ENCODE measurements at places on chromosomes 7 and 10. TPM values are rescaled to one million over a fixed set of nuclear protein-coding genes. Genes with fewer than 3 reads are reported as not detected.

Gene BICC1
- 9.7 TPM for polyA plus RNA-seq

Gene TRIM50
- polyA plus RNA-seq: 0.16 TPM

Gene SUMF2
- polyA plus RNA-seq: 101 TPM

Gene MEOX2
- polyA plus RNA-seq: 5.9 TPM

Gene GNAT3
- polyA plus RNA-seq: not detected

Gene UNCX
- polyA plus RNA-seq: 3.9 TPM

Gene HOXA5
- 159 TPM for polyA plus RNA-seq

Gene PRR15
- 0.38 TPM for polyA plus RNA-seq

Gene MOGAT3
- not detected for polyA plus RNA-seq

Gene GSTO2
- 5.6 TPM for polyA plus RNA-seq

Gene ZNF655
- 67.0 TPM for polyA plus RNA-seq

Gene LRRC18
- 1.0 TPM for polyA plus RNA-seq

Gene OPALIN
- polyA plus RNA-seq: 0.83 TPM

Gene TAS2R41
- polyA plus RNA-seq: not detected

Gene SPDYE6
- polyA plus RNA-seq: 16.4 TPM

Gene PDLIM1
- 33.0 TPM for polyA plus RNA-seq

DNA sequence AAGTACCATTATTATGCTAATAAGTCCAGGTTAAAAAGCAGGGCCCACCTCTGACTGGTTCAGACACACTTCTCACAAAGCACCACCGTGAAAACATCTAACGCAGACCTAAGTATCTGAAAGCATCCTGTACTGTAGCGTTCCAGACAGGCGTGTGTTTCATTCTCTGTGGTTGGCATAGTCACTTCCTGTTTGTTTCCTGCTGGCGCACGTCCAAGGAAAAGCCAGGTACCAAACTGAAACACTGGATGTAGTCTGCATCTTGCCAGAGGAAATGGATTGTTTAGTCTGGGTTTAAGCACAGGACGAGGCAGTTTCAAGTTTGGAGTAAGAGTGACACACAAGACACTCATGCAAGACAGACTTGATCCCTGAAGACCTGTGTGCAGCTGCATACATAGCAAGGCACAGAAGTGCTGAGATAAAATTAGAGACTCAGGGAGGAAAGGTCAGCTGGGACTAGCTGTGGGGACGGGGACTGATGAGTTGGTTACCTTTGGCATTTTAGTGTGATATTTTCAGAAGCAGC is 23.3 kb downstream of the BPGM start:
- DNase-seq: no peak

- DNase-seq: peak; percentile 40
Measured at GRCh38 chr10:95363303-95363912, 72.6 kb upstream of the PDLIM1 start.

GRCh38 chr10:132648851-132649528 is 111.4 kb downstream of the INPP5A start:
- DNase-seq: no peak

DNA sequence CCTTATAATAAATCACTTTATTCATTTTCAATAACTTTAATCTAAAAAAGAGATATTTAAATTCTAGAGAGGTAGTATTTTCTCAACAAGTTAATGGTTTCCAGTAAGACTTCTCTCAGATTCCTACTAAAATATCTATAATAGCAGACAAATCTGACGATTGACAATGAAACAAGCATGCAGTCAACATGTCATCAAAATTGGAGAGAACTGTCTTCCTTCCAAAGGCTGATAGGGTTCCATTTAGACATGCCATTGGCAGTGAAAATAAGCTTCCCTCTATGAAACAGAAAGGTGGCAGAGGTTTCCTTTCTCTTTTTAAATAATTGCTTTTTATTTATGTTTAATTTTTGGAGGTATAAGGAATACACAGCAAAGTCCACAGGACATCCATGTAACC is 217.1 kb downstream of the POM121L12 start:
- no peak for DNase-seq

DNA sequence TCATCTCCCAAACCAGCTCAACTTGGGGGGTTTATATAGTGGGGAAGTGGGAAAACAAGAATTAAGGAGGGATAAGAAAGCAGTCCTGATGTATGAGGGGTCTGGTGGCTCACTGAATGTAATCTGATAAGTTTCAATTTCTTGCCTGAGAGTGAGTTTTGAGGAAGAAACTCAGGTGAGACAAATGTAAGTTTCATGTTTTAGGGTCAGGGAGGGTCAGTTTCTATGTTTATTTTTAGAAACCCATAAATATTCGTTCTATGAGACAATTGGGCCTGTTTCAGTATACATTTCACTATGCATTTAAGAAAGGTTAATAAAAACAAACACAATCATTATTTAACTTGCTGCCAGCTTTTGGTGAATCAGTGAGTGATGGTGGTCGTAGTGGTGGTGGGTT is 128.0 kb upstream of the MBL2 start:
- DNase-seq: no peak

- DNase-seq: no peak
Measured at GRCh38 chr10:11588873-11589574, 22.4 kb downstream of the USP6NL start.

DNA sequence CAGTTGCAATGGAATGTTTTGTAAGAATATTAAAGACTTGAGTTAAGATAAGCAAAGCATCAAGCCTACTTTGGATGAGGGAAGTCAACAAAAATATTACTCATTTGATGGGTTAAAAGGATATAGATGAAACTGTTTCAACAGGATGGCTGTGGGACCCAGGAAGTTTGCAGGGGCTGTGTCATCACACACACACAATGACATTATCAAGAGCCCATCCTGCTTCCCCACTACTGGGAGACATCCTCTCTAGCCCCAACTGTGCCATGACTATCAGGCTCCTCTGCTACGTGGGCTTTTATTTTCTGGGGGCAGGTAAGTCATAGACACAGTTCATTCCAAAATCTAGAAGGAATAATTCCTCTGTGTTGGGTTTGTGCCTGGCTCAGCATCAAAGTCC is 78.8 kb upstream of the PRSS1 start:
- DNase-seq: no peak

DNA sequence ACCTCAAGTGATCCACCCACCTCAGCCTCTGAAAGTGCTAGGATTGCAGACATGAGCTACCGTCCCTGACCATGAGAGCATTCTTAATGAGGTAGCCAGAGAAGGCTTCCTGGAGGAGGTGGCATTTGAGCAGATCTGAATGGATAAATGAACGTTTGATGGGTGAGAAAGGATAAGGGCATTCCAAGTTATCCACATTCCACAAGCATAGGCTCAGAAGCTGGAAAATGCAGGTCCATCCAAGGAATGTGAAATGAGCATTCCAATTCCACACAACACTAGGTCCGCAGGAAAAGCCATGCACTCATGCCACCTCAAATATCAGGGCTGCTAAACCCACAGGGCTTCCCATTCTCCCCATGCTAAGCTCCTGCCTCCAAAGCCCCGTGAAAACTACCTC is 17.0 kb downstream of the TMEM130 start:
- no peak for DNase-seq

DNA sequence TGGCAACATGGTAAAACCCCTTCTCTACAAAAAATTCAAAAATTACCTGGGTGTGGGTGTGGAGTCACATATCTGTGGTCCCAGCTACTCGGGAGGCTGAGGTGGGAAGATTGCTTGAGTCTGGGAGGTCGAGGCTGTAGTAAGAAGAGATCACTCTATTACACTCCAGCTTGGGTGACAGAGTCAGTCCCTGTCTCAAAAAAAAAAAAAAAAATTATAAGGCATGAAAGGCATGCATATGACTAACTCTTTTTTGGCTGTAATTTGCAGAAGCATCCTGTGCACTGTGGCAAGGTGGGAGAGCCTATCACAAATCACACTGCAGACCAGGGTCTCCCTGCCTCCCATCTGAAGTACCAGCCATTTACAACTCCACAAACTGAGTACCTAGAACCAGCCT is 14.1 kb upstream of the MYPN start:
- DNase-seq: no peak

GRCh38 chr7:15219758-15220157 is 317.2 kb upstream of the DGKB start:
- no peak for DNase-seq

DNA sequence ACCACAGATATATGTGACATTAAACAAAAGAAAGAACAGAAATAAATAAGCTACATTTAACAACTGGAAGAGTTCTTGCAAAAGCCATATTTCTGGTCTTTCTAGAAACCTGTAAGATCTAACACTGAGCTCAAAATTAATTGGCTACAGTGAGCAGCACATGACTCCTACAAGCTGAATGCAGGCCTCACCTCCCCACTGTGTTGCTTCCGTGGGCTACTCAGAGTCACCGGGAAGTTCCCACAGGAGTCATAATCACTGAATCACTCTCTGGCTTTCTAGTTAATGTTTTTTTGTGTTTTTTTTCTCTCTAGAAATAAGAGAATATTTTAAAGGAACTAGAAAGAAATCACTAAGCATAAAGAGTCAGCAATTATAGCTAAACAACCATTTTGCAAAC is 10.2 kb upstream of the MRPS24 start:
- no peak for DNase-seq

DNA sequence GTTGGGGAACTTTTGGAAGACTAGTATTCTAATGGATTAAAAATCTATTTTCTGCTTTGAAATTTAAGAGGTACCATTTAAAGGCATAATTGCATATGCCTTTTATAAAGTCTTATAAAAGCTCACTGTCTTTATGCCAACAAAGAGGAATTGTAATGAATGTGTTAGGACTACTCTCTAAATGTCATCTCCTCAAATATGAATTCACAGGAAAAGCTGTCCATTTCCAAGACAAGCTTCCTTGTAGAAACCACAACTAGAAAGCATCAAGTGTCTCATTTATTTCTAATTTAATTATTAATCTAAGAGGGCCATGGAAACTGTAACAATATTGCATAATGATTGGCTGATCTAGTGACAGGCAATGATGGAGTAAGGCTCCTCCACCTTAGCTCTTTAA is 130.2 kb downstream of the COL28A1 start:
- no peak for DNase-seq

DNA sequence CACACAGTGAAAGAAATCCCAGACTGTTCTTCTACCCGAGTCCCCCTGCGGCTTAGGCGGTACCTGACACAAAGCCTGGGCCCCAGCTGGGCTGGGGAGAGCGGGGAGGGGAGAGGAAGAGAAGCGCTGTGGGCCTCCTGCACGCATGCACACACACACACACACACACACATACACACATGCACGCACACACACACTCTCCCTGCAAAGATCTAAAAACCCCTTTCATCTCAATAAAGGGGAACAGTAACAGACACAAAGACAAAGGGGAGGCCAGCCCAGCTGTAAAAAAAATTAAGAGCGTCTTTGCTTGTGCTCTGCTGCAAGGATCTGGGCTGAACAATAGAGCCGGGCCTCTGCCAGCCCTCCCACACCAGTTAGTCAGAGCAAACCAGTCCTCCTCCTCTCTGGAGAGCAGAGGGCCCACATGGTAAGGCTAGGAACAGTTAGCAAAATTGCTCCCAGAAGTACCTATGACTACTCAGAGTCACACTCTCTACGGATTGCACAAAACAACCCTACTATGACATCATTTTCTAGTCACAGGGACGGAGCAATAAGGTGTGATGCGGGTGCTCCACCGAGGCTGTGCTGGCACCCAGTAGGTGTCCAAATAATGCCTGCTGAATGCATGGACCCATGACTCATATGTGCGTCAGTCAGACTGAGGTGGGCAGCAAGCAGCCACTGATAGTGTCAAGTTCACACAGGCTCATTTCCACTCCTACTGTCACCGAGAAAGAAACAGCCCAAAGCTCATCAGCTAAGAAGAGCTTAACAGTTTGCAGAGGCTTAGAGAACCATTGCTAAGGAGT is 9.2 kb downstream of the ITPRIP start:
- no peak for DNase-seq

DNA sequence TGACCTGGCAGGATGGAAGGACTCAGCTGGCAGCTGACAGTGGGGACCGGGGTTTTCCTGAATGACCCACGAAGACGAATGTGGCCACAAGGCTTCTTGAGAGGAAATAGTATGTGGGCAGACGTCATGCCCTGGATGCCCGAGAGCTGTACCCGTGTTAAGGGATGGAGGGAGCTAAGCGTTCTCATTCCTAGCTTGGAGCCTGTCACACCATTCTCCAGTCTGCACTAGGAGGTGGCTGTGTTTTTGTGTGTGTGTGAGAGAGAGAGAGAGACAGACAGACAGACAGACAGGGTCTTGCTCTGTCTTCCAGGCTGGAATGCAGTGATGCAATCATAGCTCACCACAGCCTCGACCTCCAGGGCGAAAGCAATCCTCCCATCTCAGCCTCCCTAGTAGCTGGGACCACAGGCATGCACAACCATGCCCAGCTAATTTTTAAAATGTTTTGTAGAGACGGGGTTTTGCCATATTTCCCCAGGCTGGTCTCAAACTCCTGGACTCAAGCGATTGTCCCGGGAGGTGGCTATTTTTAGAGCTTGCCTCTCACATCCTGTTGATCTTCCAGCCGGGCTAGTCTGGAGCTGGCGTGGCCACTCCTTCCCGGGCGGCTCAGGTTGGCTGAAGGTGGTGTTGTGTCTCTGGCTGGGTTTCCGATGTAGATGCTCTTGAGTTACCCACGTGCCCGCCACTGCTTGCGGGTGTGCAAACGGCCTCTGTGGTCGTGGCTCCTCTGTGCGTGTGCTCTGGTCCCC is 2.1 kb downstream of the AMZ1 start:
- no peak for DNase-seq

- no peak for DNase-seq
Measured at GRCh38 chr10:72276421-72277339, 3.0 kb downstream of the DDIT4 start.

- DNase-seq: no peak
Measured at GRCh38 chr10:88978463-88978862, 12.1 kb upstream of the FAS start.

DNA sequence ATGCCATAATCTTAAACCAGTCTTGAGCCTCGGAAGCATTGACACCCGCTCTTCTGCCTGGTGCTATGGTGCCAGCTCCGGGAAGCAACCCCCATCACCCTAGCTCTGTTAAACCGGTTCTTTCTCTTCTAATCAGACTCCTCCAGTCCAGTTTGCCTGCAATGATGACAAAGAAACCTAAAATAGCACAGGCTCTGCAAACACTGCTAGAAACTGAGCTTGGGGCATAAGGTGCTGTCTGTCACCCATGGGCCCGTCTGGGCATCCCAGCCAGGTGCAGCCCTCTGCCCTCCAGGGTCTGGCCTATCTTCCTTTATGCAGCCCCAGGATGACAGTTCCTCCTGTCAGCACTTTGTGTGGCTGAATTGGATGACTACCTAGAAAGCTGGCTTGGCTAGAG is 14.2 kb upstream of the CAMK2G start:
- DNase-seq: no peak

DNA sequence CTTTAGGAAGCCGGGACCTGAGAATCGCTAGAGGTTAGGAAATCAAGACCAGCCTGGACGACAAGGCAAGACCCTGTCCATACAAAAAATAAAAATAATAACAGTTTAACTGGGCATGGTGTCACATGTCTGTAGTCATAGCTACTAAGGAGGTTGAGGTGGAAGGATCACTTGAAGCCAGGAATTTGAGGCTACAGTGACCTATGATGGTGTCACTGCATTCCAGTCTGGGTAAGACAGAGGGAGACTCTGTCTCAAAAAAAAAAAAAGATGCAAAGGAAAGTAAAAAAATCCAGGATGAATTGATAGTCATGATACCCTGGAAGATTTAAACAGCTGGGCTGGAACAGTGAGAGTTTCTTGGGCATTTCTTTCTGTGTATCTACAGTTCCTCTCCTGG is 463.2 kb downstream of the GALNT17 start:
- DNase-seq: no peak
